ENCODE measurements at places on chromosomes 5 and 9. TPM values are rescaled to one million over a fixed set of nuclear protein-coding genes. Genes with fewer than 3 reads are reported as not detected.

GRCh38 chr5:149372076-149372795 is 6.9 kb downstream of the IL17B start:
- no peak for DNase-seq

DNA sequence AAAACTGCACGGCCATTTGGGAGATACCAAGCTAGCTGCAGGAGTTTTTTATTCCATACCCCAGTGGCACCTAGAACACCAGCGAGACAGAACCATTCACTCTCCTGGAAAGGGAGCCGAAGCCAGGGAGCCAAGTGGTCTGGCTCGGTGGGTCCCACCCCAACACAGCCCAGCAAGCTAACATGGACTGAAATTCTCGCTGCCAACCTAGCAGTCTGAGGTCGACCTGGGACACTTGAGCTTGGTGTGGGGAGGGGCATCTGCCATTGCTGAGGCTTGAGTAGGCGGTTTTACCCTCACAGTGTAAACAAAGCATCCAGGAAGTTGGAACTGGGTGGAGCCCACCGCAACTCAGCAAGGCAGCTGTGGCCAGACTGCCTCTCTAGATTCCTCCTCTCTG is 108.9 kb upstream of the CHD1 start:
- DNase-seq = no peak

DNA sequence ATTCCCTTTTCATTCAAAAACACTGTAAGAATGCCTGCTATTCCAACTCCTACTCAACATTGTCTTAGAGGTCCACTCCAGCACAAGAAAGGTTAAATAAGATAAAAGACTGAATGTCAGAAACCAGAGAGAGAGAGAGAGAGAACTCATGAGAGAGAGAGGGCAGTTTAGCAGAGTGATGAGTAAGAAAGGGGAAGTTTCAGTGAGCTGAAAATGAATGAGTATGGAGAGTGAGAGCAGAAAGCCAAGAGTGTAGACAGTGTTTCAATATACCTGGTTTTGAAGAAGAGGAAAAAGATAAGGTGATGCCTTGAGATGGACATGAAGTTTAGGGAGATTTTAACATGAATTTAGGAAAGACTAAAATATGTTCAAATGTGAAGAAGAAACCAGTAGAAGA is 528.0 kb upstream of the SEMA6A start:
- DNase-seq = no peak

GRCh38 chr5:170571875-170572852 is 68.3 kb downstream of the KCNIP1 start:
- no peak for DNase-seq

- no peak for DNase-seq
Measured at GRCh38 chr5:107265193-107265592, 405.5 kb downstream of the EFNA5 start.

DNA sequence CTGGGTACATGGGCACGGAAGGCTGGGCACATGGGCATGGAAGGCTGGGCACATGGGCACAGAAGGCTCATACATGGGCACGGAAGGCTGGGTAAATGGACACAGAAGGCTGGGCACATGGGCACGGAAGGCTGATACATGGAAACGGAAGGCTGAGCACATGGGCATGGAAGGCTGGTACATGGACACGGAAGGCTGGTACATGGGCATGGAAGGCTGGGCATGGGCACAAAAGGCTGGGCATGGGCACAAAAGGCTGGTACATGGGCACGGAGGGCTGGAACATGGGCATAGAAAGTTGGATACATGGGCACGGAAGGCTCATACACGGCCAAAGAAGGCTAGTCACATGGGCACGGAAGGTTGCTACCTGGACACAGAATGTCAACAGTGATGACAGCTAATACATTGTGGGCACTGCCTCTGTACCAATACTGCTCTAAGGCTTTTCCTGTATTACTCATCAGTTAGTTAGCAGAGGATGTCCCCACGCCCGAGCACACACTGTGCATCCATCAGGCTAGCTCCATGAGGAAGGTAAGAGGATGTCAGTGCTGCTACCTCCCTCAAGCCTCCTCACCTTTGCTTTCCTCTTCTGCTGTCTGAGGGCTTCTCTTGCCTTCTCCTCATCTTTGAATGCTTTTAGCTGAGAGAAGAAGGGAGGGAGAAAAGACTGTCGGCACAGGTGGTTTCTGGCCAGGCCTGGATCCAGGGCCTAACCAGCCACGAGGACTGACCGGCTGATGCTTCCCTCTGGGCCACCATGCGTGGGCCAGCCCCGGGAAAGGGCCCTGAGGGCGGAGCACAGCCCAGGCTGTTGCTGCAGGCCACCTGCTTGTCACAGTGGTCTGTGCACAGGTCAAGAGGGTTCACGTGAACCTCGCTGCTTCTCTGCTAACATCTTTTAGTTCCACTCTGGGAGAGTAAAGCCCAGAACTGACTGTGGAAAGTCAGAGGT is 14.3 kb downstream of the GPX3 start:
- no peak for DNase-seq

GRCh38 chr9:78782858-78783257 is 485.9 kb downstream of the PSAT1 start:
- DNase-seq = no peak

GRCh38 chr9:113471143-113471542 is 7.6 kb downstream of the RGS3 start:
- peak; percentile 15 for DNase-seq

- DNase-seq = no peak
Measured at GRCh38 chr5:109911731-109912130, 222.0 kb downstream of the MAN2A1 start.

- DNase-seq = no peak
Measured at GRCh38 chr5:131587541-131587940, 47.5 kb downstream of the RAPGEF6 start.

DNA sequence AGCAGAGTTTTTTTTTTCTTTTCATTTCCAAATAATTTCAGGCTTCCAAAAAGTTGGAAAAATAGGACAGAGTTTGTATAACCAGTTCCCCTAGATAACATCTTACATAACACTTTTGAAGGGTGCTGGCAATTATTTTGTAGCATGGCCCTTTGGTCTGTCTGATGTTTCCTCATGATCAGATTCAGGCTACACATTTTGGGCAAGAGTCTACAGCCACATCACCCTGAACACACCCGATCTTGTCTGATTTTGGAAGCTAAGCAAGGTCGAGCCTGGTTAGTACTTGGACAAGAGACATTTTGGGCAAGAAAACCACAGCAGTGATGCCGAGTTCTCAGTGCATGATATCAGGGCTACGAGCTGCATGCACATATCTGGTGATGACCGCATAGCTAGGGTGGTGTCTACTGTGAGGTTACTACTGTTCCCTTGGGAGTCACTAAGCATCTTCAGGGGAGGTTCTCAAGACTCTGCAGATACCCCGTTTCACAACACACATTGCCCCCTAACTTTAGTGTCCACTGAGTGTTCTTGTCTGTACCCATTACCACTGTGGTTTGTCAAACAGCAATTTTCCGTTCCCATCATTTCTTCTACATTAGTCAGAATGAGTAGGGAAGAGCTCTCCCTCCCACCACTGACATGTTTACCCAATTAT is 86.2 kb downstream of the TTC39B start:
- DNase-seq = no peak

DNA sequence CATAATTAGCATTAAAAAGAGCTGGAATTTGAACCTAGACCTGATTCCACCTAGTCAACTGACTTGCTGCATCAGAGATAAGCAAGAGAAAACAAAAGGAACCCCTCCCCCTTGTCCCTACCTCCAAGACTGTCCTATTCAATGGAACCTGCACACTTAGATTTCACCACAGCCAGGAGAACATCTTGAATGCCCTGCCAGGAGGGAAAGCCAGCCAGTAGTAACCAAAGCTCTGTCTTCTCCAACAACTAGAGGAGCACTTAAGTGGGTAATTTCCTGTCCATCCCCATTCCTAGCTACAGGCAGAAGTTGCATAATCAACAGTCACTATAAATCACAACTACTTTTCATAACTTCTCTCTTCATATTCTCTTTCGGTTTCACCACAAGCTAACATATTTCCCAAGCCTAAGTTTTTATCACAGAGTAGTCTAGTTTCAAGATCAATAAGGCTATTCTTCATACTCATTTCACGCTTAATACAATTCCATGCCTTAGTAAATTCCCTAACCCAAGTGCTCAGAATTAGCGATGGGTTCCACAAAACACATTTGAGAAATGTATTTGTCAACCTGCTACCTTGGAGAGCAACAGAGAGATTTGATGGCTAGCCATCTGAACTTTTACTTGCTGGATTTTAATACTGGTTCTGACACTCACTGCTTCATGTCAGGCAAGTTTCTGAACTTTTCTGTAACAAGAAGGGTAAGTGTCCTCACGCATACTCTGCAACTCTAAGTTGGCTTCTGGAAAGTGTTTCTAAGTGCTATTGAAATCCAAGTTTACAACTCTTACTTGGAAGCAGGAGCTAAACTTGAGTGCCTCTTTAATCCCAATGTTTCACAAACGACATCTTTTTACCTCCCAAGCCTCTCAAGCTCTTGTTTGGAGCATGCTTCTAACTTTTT is 2.0 kb downstream of the DENND1A start:
- no peak for DNase-seq

DNA sequence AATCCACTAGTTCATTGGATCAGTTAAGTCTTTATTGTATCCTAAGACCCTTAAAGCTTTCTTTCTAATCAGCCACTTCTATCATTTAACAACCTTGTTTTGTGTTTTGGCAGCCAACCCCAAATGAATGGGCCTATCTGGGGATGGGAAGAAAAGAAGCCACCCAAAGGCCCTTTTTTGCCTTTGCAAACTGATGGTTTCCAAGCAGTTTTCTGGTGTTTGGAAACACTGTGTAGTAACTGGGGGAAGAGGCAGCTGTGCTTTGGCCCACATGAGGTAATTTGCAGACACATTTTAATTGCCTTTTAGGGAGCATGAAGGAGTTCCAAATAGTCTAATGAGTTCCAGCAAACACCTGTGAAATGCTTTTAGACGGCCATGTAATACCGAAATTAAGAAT is 1751.3 kb upstream of the WWC1 start:
- DNase-seq = no peak

GRCh38 chr5:173823721-173824567 is 64.2 kb upstream of the CPEB4 start:
- no peak for DNase-seq

- DNase-seq = no peak
Measured at GRCh38 chr5:61004448-61004847, 59.4 kb downstream of the NDUFAF2 start.

DNA sequence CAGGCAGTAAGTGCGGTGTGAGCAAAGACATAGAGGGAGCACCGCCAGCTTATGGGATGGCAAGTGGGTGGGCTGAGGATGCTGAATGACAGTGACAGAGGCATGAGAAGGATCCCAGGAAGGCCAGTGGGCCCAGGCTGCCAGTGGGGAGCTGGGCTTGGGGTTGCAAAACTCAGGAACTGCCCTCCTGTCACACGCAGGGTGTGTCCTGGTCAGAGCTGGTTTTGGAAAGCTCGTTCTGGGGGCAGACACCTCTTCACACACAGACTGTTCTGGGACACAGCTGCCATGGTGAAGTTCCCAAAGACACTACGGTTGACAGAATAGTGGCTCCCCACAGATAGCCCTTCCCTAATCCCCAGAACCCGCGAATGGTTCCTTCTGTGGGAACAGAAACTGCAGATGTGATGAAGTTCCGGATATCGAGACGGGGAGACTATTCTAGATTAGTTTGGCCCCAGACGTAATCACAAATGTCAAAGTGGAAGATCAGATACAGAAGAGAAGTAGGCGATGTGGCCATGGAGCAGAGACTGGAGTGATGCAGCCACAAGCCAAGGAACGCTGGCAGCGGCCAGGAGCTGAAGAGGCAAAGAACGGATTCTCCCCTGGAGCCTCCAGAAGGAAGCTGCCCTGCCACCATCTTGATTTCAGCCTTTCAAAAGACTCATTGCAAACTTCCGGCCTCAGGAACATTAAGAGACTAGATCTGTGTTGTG is 159.0 kb downstream of the COL23A1 start:
- peak; percentile 51 for DNase-seq

DNA sequence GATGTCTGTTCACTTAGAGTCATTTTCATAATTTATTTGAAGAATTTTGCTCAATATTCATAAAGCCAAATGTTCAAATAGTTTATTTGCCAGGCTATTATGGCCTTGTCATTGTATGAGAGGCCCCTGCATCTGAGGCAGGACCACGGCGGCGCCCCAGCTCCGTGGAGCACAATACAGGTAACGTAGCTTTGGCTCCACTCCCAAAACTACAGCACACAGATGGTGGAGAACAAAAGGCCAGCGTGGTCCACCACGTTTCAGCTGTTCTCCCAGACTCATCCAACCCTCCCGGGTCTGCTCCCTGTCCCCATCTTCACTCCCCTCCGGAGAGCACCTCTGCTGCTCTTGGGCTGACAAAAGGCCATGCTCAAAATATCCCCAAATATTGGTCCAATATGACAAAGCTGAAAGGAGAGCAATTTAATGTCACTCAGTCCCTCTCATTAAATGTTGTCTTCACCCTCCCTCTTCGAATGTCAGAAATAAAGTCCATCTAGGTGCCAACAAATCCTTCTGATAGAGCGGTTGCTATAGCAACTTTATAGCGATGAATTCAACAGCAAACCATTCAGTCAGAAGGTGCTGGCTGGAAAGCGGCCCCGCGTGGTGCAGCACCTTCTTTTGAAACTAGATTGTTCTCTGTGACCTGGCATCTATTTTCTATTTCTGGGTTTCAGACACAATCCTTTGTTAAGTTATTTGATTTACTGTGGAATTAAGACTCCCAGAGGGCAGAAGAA is 504.3 kb downstream of the ARHGEF28 start:
- DNase-seq = no peak

DNA sequence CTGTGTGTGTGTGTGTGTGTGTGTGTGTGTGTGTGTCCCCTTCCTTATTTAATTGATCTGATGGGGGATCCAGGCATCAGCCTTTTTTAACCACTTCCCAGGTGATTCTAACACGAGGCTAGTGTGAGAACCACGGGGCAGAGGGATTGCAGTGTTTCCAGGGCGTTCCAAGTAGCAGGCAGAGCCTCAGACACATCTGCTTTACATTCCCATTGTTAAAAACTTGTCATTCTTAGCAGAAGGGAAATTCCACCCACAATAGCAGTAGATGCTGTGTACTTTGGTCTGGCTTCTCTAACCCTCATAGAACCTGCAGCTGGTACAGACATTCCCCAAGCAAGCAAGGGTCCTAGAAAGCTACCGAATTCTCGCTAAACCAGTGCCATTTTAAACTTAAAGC is 81.9 kb upstream of the SLC30A5 start:
- DNase-seq = no peak

ANKRA2 gene
- 23.2 TPM for total RNA-seq

ROPN1L gene
- 2.0 TPM for total RNA-seq

KCTD16 gene
- total RNA-seq = 3.0 TPM

SRP19 gene
- 45.4 TPM for total RNA-seq

TMOD1 gene
- 10.5 TPM for total RNA-seq

C5 gene
- 4.9 TPM for total RNA-seq

THBS4 gene
- total RNA-seq = 8.8 TPM

REEP2 gene
- total RNA-seq = 31.0 TPM

S1PR3 gene
- total RNA-seq = 9.3 TPM
